T-helper 17 cell (primary cell): ENCODE measurements at places on chromosomes 4 and X.

- no peak for DNase-seq
These were observed 1240.0 kb upstream of the ADGRL3 start for GRCh38 chr4:59960143-59960542.

- no peak for DNase-seq
These were observed 158.2 kb downstream of the C4orf33 start for GRCh38 chr4:129254126-129254525.

DNA sequence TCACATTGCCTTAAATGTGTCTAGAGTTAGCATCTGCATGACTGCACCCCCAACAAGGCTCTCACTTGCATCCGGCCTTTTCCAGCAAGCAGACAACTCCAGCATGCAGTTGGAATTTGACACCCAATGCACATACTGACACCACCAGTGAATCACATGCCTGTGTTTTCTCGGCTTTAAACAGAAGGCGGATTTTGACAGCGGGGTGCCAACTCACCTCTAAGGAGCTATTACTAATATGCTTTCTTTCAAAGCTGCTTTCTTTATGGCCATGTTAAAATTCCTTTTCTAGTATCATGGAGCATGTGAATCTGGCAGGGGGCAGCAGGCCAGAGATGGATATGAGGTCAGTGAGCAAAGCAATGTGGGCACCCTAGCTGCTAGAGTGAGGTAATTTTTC, 78.0 kb upstream of the CLNK start:
- DNase-seq, result no peak

DNA sequence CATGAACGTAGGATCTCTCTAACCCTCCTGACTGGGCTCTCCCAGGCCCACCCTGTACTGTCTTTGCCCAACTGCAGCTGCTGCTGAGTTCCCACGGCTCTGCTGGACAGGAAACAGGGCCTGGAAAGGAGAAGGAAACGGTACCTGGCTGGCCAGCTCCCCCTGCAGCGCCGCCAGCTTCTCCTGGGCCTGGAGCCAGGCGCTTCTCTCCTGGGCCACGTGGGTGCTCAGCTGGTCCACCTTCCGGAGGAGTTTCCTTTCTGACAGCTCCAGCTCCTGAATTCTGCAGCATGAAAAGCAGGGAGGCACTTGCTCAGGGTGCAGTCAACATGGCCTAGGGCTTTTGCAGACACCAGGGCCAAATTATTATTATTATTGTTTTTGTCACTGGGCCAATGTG, 6.5 kb downstream of the C4orf50 start:
- no peak for DNase-seq

DNA sequence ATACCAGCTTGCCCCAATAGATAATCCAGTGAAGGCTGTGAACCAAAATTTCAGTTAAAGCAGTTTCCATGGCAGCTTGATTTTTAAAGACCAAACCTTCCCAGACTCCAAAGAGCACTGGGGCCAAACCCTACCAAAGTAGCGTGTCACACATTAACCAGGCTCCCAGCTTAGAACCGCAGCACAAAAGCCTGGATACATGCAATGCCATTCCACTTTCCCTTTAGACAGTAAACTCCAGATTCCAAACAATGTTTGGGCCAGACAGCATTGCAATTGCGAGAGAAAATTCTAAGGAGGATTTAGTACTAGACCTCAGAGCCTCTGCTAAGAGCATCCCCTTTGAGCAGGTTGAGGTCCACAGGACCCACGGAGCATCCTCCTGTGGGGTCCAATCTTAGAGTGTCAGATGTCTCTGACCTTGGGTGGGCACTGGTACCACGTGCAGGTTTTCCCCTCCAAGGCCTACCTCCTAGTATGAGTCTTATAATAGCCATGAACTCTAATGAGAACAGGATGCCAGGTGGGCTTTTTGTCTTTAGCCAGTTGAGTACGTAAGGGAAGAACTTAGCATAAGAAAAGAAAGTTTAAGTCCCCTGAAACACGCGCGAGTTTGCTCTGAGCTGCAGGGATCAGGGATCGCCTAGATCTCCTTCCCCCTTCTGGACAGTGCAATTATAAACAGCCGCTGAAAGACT, 38.8 kb downstream of the MGARP start:
- no peak for DNase-seq
